ENCODE measurements at places on chromosomes 16 and 17.
A peak's percentile ranks its signal among the peaks of the same experiment; 100 is the strongest.

DNA sequence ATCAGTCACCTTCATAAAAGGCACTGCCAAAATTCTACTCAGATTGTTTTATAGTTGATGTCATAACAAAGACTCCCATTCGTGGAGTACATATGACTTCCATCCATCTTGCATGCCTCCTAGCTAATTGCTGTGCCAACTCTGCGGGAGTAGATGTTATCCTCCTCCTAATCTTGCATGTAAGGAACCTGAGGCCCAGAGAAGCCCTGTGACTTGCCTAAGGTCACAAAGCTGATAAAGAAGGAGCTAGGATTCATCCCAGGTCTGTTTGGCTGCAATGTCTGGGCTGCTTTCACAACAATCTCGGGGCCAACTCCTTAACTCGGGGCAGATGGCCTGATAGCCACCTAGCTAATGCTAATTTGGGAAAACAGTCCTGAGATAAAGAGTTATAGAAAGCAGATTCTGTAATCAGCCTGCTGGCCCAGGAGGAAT is 87.3 kb downstream of the YPEL2 start:
- DNase-seq = no peak

DNA sequence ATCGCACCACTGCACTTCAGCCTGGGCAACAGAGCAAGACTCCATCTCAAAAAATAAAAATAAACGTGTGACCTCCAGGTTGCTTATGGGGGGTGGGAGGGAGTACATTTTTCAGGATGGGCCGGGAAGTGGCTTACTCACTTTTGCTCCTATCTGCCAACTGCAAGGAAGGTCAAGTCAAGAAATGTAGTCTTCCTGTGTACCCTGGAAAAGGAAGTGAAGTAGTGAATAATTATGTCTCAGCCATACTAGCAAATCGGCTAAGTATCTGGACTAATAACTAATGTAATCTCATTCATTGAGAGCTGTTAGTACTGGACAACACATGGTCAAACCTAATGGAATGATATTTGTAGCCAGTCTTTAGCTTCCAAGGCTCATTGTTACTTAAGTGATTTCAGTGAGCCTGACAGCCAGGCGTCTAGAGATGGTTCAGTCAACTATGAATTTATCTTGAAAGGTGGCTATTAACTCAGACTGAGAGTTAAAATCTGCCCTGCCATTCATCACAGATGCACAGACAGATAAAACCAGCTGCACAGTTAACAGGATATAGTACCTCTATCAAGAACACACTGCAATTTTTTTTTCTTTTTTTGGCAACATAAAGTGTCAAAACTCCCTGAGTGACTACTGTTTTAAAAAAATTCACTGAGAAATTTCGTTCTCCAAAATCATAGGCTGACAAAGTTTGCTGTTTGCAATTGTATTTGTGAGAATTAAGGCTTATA is 3.7 kb upstream of the TACO1 start:
- no peak for DNase-seq

DNA sequence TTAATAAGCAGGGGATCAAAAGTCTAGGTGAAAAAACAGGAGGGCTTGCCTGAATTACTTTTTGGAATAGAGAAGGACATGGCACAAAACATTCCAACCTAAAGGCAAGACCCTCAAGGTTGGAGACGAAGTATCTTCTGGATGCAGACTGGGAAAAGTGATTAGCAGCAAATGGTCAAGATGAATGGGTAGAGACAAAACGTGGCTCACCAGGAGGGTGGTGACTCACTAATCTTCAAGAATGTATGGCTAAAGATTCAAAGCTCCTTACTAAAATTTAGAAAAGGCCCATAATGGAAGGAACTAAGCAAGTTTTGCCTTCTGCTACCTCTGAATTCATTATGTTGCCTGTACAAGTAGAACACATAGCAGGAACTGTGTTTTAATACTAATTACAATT is 469.5 kb upstream of the RBFOX1 start:
- no peak for DNase-seq

GRCh38 chr17:57518587-57519581 is 226.2 kb downstream of the CCDC182 start:
- DNase-seq = peak; percentile 98

- DNase-seq = no peak
Observed at GRCh38 chr17:72305472-72305871, 184.7 kb downstream of the SOX9 start.

DNA sequence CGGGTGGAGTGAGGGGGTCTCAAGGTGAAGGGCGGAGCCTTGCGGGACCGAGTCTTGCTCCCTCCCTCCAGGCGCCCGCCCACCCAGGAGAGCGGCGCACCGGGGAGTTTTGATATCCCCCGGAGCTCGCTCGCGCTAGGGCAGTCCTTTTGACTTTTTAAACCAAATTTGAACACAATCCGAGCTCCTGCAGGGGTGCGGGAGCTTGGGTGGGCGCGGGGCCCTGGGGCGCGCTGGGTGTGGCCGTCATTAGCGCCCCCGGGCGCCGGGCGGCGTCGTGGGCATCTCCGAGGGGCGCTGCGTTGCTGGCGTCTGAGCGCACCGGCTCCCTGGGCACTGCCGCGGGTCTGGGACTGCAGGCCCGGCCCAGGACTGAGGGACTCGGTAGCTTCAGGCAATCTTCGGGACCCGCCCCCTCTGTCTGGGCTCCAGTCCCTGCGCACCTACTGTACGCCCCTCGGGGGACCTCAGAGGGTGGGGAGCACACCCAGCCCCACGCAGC is 10.9 kb downstream of the MAF start:
- DNase-seq = no peak

DNA sequence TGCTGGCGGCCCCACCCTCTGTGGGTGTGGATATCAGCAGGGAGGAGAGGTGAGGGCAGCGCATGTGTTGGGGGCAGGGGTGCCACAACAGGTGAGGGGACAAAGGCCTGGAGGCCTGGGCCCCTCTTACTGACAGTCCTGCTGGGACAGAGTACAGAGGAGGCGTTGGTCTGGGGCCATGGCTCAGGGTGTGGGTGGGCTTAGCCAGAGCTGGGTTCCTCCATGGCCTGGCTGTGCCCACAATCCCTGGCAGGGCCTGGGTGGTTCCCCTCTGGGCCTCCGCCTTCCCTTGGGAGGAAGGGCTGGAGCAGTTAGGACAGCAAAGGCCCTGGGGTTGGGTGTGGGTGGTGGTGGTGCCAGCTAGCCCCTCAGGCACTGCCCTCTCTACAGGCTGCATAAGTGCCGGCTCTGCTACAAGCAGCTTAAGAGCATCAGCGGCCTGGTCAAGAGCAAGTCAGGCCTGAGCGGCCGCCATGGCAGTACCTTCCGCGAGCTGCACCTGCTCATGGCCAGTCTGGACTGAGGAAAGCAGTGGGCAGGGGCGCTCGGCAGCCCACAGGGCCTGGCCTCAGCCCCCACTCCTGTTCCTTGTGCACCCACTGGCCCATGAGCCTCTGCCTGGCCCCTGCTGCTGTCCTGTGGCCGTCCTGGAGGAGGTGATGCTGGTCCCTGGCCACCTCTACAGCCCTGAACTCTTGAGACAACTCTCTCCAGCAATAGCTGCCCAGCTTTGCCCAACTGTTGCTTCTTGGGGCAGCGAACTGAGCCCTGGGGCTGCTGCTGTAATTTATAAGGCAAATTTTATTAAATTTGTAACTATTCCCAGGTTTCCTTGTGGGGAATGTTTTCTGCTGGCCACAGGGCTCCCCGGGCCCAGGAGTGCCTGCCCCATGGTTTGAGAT is 21.1 kb downstream of the KATNB1 start:
- no peak for DNase-seq

DNA sequence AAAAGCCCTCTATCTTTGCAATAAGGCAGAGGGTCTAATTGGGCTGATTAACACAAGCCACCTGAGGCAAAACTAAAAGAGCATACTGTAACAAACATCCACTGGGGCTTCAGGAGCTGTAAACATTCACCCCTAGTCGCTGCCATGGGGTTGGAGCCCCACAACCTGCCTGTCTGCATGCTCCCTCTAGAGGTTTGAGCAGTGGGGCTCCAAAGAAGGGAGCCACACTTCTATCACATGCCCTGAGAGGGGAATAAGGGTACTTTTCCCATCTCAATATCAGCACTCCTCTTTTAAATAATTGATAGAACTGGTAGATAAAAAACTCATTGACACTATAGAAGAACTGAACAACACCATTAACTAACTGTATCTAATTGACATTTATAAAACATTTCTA is 130.1 kb upstream of the COX10 start:
- DNase-seq = no peak

- no peak for DNase-seq
Observed at GRCh38 chr16:19173649-19174383, 5.8 kb downstream of the SYT17 start.

DNA sequence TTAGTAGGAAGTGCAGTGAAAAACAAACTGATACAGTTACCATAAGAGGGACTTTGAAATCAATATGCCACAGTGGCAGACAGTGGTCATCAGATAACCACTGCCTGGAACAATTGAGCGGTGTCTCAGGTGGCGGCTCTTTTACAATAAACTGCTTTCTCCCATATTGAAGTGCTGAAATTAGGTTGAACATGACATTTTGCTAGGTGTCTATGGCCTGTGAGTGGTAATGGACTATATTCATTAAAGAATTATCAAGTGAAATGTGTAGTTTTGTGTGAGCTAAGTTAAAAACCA is 214.7 kb downstream of the RPTOR start:
- no peak for DNase-seq

Measured in kidney tubule cell (primary cell).